ENCODE measurements at places on chromosomes 13 and 19.

DNA sequence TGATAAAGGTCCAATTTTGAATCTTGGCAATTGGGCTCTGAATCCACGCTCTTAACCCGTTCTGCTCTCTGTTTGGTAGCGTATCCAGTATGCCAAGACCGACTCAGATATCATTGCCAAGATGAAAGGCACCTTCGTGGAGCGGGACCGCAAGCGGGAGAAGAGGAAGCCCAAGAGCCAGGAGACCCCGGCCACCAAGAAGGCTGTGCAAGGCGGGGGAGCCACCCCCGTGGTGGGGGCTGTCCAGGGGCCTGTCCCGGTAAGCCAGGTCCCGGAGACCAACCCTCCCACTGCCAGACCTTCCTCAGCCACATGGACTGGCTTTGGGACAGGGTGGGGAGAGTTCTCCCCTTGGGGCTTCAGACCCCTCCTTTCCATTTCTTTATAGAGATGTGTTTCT lies 8.3 kb downstream of the SNRPA start:
- DNase-seq = no peak

DNA sequence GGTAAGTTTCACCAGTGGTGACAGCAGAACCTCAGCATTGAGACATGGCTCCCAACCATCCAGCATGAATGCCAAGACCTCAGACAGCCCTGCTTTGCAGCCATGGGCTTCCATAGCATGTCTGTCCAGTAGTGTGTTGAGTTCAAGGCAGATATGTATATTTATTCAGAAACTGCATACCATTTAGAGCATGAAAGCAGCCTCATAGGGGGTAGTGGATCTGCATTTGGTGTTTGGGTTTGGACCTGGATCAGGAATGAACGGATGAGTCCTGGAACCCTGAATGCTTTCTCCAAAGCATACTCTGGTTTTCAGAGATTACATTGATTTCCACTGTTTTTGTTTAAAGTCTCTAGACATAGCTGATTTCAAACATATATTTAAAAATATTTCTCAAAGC lies 114.3 kb downstream of the ESD start:
- DNase-seq = no peak

GRCh38 chr13:110294146-110294545 lies 12.8 kb downstream of the COL4A1 start:
- no peak for DNase-seq

- peak; percentile 24 for DNase-seq
Observed at GRCh38 chr13:59997976-59998375, 165.8 kb downstream of the DIAPH3 start.

- DNase-seq = no peak
Observed at GRCh38 chr13:63389756-63390155, 1974.1 kb upstream of the PCDH20 start.

- no peak for DNase-seq
Observed at GRCh38 chr13:36696410-36697010, 22.7 kb downstream of the SERTM1 start.

GRCh38 chr13:41199079-41199478 lies 4.7 kb upstream of the KBTBD7 start:
- no peak for DNase-seq

DNA sequence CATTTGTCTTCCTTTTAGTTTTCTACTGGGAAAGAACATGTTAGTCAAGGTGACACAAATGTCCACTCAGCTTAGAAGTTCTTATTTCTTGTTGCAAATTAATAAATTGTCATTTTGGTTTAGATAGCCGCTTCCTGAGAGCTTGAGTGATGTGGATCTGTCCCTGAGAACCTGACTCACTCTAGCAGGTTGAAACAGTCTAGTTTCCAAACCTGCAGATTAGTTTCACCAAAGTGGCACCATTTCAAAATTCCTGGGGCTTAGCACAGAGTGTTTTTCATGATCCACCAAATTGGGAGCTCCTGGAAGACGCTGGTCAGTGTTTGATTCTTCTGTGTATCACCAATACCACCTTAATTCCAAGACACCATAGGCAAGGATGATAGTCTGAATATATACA lies 119.4 kb upstream of the TSC22D1 start:
- no peak for DNase-seq

GRCh38 chr19:29401712-29402421 lies 123.9 kb upstream of the VSTM2B start:
- no peak for DNase-seq

DNA sequence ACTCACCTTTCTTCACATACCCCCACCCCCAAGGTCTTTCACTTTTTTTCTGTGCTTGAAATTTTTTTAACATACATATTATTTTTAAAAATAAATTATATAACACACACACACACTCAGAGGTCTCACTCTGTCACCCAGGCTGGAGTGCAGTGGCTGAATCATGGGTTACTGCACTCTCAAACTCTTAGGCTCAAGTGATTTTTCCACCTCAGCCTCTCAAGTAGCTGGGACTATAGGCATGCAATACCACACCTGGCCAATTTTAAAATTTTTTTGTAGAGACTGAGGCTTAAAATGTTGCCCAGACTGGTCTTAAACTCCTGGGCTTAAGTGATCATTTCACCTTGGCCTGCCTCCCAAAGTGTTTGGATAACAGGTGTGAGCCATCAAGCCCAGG lies 32.9 kb upstream of the ZNF429 start:
- no peak for DNase-seq

DNA sequence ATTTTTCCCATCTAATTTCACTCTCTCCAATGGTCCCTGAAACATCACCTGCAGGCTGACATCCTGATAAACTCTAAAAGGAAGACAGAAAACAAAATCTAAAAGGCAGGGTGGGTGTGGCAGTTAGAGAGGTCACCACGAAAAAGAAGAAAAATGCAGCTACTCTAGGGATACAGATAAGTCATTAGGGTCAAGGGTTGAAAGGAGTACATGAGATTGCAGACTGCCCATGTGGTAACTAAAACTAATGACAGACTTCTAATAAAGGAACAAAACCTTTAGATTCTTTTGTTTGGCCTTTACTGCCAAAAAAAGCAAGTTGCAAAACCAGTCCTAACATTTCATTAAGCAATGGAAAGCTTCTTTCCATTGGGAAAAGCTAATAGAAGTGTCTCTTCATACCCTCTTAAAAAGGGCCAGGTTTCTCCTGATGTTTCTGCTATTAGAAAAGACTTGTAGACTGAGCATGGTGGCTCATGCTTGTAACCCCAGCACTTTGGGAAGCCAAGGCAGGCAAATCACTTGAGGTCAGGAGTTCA lies 31.0 kb downstream of the THSD1 start:
- DNase-seq = no peak

DNA sequence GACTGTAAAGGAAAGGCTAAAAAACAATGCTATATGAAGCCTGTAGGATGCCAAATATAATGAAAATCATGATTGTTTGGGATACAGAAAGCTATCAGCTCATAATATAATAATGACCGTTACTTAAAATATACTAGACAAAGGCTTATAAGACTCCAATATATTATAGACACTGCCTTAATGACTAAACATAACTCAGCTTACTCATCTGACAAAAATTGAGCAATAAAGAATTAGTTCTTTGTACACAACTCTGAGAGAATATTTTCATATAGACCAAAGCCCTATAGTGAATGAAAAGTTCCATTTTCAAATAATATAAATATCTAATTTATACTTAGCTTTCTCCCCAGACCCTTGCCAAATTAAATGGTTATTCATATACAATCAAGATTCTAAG lies 283.3 kb downstream of the DIAPH3 start:
- peak; percentile 25 for DNase-seq

DNA sequence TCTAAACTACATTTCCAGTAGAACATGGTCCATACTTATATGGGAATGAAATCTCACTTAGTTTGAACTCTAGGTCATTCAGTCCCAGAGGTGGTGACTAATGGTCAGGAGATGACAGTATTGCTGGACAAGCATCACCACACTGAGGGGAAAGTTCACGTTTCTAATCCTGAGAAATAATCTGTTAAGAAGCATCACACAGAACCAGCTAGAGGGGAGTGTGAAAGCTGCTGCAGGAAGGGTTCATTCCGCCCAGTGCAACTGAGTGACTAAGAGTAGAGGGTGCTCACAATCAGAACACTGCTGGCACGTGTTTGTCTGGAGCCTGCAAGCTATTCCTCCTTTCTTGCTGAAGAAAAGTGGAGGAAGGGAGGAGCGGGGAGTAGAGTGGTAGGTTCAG lies 2.7 kb downstream of the COL4A1 start:
- peak; percentile 77 for DNase-seq

- DNase-seq = no peak
Observed at GRCh38 chr13:111845621-111846351, 221.2 kb upstream of the SOX1 start.

- peak; percentile 70 for DNase-seq
Observed at GRCh38 chr19:18401580-18402112, 4.2 kb upstream of the LRRC25 start.

DNA sequence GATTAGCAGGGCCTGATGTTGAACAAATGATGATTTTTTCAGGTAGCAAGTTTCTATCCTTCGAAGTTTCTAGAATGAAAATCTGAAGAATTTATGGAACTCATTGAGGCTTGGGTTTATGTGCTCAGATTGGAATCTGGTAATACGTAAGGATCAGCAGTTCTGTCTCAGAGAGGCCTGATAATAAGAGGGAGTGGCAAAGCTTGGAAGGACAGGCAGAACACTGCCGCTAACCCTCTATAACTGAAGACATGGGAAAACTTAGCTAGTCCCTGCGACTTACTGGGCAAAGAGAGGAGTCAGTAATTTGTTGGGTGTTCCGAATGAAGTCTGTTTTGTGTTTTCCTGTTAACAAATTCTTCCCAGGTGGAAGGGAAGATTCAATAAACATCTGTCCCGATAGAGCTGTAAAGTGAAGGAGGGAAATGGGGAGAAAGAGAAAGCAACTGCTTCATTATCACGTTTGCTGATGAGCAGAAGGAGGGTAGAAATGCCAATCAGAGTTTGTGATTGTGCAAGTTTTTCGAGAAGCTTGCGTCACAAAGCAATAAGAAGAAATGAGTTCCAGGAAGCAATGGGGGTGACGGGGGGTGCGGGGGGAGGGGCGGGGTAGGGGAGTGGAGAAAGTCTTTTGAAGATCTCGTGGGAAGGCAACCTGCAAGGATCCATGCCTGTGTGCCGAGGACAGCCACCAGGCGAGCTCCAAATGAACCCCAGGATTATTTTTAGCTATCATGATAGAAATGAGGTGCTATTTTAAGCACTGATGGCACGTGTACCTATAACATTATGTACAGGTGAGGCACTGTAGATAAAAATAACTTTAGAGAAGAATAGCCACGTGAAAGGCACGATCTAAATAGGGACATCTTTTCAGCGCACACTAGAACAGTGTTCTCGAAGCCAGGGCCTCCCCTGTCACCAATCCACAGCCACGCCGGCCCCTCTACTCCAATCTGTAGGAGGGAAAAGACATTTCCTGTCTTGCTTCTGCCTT lies 224.1 kb downstream of the FGF9 start:
- DNase-seq = no peak

DNA sequence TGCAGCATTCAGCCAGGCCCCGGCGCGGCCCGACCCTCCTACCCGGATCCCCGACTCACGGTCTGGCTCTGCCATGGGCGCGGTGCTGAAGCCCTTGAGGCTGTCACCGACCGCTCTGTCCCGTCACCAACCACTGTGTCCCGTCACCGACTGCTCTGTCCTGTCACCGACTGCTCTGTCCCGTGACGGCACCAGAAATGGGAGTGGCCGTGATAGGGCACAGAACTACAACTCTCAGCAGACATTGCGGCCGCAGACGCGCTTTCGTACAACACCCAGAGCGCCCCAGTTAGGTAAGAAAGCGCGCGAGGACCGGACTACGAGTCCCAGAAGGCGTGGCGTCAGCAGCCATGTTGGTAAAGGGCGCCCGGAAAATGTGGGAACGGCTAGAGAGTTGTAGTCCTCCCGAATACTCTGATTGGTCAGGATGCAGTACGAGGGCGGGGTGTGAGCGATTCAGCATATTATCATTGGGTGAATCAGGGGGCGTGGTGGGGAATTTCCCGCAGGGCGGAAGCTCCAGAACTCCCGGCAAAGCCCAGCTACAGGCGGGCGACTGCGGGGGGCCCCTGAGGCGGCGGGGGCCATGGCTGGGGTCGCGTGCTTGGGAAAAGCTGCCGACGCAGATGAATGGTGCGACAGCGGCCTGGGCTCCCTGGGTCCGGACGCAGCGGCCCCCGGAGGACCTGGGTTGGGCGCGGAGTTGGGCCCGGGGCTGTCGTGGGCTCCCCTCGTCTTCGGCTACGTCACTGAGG lies at the start of the genes NFKBIB and SIRT2:
TSS of gene NFKBIB (plus strand) at position 523 of the 755 bp plus-strand sequence. CDS start at position 587, 64 bp downstream.
TSS of gene SIRT2 (minus strand) at position 172 of the 755 bp plus-strand sequence. CDS start at position 75, 97 bp downstream.
- peak; percentile 100 for DNase-seq

GRCh38 chr13:45073809-45074208 lies 46.5 kb upstream of the GTF2F2 start:
- DNase-seq = no peak

GRCh38 chr19:13095934-13096927 lies 6.4 kb downstream of the LYL1 start:
- DNase-seq = no peak

- DNase-seq = peak; percentile 83
Observed at GRCh38 chr19:18304458-18305310, 18.2 kb downstream of the LSM4 start.

DNA sequence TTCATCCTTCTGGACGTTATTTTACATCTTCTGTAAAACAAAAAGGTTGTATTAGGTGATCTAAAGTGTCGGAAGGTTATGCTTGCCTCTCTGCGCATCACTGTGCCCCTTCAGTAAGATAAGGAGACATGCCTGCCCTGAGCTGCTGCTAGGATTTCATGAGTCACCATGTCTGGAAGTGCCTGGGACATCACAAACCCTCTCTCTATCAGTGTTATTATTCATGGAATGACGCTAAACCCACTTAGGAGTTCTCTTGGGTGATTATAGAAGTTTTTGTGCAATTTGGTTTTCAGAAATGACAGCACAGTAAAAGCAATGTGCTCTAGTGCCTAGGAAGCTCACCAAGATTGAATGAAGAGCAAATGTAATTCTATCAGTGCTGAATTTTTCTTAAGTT lies 617.7 kb downstream of the DCT start:
- DNase-seq = peak; percentile 69

GRCh38 chr13:59494151-59494550 lies 669.6 kb downstream of the DIAPH3 start:
- DNase-seq = no peak

Measured in EL (cell line).